ENCODE measurements at places on chromosomes 3 and 15.

- DNase-seq, result no peak
These were observed 121.1 kb downstream of the ROBO2 start for GRCh38 chr3:77160931-77161497.

- no peak for DNase-seq
These were observed 297.2 kb downstream of the FHIT start for GRCh38 chr3:60954048-60954447.

DNA sequence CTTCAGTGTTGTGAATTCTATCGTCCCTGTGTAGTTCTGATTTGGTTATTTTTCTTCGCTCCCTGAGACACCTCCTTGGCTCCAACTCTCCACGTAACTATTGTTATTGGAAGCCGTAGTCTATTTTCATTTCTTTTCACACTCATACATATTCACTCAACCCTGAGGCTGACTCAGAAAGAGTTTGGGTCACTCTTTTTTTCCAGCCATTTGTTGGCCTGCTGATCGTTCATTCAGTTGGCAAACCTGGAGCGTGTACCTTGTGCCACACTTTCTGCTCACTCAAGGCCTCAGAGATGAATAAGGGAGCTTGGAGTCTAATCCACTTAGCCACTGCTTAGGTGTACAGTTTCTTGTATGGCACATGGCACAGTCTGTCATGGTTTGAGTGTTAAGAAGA is 22.4 kb downstream of the GYG1 start:
- DNase-seq, result no peak

GRCh38 chr3:103052236-103052830 is 617.5 kb downstream of the ZPLD1 start:
- no peak for DNase-seq

- no peak for DNase-seq
These were observed 22.5 kb downstream of the TRIM71 start for GRCh38 chr3:32840086-32840841.

- no peak for DNase-seq
These were observed 31.3 kb upstream of the SETMAR start for GRCh38 chr3:4271834-4272233.

- DNase-seq, result no peak
These were observed 19.1 kb downstream of the HSPBAP1 start for GRCh38 chr3:122774564-122774963.

GRCh38 chr15:94451466-94451865 is 220.1 kb downstream of the MCTP2 start:
- no peak for DNase-seq

DNA sequence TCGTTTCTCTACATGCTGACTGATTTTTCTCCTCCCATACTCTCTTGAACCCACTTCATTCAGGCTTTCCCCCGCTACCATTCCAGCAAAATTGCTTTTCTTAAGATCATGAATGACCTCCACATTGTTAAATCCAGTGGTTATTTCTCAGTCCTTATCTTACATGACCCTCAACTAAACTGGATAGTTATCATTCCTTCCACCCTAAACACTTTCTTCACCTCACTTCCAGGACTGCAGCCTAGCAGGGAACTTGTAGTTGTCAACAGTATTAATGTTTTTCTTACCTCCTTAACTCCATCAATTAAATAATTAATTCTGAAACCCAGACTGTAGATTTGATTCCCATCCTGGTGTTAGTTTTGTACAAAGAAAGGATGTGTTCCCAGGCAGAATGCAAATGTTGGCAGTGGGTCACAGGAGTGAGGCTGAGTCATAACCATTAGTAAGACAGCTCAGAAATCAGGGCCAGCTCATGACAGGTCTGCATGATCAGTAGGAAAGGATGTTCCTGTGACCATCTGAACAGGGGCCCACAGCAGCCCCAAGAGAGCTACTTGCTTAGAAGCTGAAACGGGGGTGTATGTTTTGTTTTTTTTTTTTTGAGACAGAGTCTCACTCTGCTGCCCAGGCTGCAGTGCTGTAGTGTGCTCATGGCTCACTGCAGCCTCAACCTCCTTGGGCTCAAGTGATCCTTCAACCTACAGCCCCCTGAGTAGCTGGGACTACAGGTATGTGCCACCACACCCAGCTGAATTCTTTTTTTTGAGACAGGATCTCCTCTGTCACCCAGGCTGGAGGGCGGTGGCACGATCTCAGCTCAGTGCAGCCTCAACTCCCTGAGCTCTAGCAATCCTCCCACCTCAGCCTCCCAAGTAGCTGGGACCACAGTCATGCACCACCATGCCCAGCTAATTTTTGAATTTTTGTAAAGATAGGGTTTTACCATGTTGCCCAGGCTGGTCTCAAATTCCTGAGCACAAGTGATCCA is 9.1 kb downstream of the BCL2L10 start:
- DNase-seq, result no peak

DNA sequence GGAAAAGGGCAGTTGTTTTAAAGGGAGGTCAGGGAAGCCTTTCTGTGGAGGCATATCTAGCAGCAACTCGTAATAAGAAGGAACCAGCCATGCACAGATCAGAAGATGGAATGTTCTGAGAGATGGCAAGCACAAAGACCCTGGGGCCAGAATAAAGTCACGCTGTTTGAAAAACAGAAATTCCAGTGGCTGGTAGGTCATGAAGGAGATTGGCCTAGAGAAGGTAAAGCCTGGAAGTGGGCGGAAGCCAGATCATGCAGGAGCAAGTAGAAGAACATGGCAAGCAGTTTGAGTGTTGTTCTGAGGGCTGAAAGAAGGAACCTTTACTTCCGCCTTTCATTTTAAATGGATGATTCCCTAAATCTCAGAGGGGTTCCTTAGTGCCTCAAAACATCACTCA is 208.1 kb upstream of the PPP2R3A start:
- DNase-seq, result no peak

DNA sequence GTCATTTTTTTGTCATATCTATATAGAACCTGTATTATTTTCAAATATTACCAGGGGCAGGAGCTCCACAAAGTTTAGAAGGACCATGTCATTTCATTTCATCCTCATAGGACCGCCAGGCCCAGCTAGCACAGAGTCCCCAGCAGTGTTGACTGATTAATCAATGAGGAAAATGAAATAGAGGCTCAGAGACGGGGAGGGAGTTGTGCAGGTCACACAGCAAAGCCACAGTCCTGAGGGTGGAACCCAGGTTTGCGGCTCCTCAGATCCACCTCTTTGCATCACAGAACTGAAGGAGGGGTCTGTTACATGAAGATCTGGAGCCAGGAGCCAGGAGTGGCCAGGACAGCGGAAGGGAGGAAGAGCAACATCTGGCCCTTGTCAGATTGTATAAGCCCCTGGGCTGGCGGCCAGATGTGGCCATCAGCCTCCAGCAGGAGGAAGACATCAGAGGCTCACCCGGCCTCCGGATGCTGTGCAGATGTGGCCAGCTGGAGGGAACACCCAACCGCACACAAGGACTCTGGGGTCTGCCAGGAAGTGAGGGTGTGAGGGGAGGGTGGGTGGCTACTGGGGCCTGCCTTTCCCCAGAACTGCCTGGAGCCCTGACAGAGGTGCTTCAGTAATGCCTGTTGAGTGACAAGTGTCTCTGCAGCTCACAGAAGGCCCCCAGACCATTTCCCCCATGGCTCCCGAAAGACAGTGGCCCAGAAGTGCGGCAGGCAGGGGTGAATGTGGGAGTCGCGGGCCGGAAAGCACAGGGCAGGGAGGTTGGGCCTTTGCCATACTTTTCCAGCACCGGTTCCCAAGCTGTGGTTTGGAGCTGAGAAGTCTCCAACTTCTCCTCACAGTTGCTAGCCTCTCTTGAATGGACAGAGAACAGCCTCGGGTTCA is 21.3 kb downstream of the EFCC1 start:
- DNase-seq, result no peak

GRCh38 chr3:23175341-23176083 is 27.6 kb upstream of the UBE2E2 start:
- no peak for DNase-seq

GRCh38 chr3:66499881-66500575 is 794 bp downstream of the LRIG1 start:
- DNase-seq, result peak; percentile 9

DNA sequence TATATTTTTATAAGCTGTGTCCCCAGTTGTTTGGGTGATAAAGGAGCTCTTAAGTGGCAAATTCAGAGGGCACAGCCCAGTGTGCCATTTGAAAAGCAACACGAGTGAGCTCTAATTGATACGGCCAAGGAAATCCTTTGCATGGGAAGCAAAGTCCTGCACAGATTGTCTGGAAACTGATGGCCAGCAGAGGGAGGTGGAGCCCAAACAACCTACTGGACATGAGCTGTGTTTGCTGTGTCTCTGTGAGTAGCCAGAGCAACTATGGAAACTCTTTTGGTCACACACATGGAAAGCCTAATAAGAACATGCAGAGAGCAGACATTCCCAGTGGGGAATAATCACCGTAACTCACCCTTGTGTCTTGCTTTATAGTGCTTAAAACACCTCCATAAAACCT is 24.4 kb downstream of the ONECUT1 start:
- DNase-seq, result no peak

DNA sequence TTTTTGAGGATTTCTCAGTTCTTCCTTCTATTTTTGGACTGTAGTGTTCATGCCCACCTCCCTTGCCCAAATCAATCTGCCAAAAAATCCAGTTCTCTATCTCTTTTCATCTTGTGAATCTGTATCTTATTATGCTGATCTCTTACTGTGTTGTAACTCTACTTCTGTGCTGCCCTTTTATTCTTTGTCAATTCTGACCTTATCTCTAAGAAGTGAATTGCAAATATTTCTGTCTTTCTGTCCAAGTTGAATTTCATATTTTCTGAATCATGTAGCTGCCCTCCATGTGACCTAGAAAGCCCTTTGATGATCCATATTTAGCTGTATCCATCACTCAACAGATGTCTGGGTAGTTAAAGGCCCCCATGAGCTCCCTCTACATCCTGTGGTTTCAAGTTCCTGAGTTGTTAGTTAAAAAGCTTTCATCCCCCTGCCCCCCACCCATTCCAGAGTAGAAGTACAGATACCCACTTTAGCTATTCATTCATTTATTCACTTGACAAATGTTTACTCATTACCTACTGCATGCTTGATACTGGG is 33.6 kb upstream of the ETV5 start:
- DNase-seq, result no peak

- DNase-seq, result no peak
These were observed 69.8 kb downstream of the TNFAIP8L3 start for GRCh38 chr15:51024735-51025453.

GRCh38 chr3:184338511-184338945 is 1.1 kb downstream of the FAM131A start:
- no peak for DNase-seq

DNA sequence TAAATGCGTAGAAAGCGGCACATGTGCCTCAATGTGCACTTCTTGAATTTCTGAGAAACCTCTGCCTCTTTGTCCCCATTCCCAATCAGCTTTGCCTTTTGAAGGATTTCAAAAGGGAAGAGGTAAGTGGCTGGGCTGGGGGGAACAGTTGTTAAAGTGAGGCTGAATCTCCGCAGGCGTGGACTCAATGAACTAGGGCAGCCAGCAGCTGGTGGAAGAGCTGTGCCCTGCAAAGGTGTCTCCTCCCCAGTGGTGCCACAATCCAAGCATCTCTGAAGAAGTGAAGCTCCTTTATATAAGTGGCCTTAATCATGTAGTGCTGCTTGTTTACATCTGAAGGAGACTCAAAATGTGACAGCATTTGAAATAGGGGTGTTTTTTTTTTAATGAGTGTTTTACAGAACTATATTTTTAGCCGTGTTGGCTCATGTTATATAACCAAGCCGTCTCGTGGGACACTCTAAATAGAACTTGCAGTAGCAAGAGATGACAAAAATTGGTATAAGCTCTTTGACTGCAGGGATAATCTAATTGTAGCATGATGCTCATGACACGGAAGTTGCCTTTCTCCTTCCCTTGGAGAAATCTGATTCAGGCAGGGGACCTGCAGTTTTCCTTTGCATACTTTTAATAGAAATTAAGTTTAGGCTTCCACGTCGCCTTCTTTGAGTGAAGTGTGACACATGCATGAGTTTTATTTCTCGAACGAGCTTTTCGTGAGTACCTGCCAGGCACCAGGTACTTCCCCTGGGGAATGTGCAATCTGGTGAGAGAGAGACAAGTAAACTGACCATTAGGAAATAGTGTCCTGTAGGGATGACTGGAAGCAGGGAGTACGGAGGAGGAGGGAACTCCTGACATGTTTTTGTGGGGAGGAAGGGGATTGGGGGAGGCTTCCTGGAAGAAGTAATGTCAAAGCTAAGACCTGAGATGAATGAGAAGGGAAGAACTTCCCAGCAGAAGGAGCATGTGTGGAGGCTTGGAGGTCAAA is 179.7 kb upstream of the BHLHE40 start:
- no peak for DNase-seq

- DNase-seq, result no peak
These were observed 409.1 kb upstream of the ATP11B start for GRCh38 chr3:182384221-182384620.

DNA sequence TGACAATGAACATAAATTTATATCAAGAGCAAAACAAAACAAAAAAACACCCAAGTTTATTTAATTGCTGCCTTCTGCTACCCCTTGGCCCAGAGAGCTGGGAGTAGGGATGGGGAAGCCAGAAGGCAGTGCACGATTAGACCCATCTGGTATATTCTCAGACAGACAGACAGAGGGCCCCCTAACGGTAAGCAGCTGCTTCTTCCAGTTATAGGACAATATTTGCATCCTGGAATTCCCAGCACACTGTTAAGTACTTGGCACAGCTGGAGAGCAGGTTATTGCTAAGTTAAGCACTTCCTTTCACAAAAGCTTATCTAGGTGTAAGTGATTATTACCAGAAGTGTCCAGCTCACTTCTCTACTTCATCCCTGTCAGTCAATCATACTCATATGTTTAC is 39.3 kb downstream of the C2CD4B start:
- no peak for DNase-seq

DNA sequence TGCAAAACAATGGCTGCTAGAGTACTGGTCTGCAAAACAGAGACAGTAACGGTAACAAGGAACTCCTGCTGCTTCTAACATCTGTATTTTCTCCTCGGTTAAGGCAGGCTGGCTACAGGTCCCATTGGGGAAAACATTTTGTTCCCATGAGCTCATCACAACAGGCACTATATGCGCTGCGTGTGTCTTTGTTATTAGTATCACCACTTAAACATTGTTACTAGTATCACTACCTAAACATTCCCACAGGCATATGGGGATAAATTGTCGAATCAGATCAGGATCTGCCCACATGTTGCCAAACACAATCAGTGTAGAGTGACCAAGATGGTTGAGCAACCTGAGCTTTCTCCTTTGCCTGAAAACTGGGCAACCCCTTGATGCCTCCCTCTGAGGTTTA is 77.2 kb downstream of the TOP2B start:
- no peak for DNase-seq

DNA sequence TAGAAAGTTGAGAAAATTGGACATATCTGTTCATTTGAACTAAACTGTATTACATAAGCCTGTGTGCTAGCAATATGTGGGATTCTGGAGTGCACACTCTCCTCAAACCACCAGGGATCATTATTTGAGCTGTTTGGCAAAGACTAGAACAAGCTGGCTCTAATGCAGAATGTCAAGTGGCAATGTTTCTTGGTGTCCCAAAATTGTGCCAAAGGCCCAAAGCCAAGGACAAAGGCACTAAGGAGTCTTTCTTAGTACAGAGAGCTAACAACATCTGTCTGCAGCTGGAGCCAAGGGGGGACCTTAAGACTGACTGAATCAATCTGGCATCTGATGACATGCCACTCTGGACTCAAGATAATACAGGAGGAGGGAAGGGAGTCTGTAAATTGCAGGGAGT is 76.7 kb upstream of the STRIT1 start:
- no peak for DNase-seq

Measured in CD8-positive, alpha-beta T cell (primary cell).